ENCODE measurements at places on chromosomes 1 and 21. TPM values are rescaled to one million over a fixed set of nuclear protein-coding genes. Genes with fewer than 3 reads are reported as not detected.

UCHL5 gene
- 34.8 TPM for total RNA-seq

RAB3B gene
- total RNA-seq = 4.1 TPM

HPDL gene
- 3.7 TPM for total RNA-seq

ZYG11B gene
- total RNA-seq = 34.5 TPM

SPRR3 gene
- not detected for total RNA-seq

CD84 gene
- total RNA-seq = under 0.01 TPM

CRP gene
- not detected for total RNA-seq

UBE2J2 gene
- 26.5 TPM for total RNA-seq

FAM151A gene
- total RNA-seq = not detected

CHRM3 gene
- not detected for total RNA-seq

PLPP3 gene
- 251 TPM for total RNA-seq

ADAMTS4 gene
- 1.8 TPM for total RNA-seq

NUP210L gene
- total RNA-seq = under 0.01 TPM

SMYD3 gene
- total RNA-seq = 19.2 TPM

A3GALT2 gene
- total RNA-seq = not detected

VHLL gene
- 0.39 TPM for total RNA-seq

SIM2 gene
- not detected for total RNA-seq

HCRTR1 gene
- total RNA-seq = not detected

WDR64 gene
- not detected for total RNA-seq

CHD1L gene
- total RNA-seq = 37.8 TPM

FCN3 gene
- not detected for total RNA-seq

CFHR2 gene
- not detected for total RNA-seq

C1orf210 gene
- total RNA-seq = not detected

TLR5 gene
- total RNA-seq = 0.73 TPM

RGS16 gene
- 0.20 TPM for total RNA-seq

CYP4Z1 gene
- total RNA-seq = not detected

HES5 gene
- not detected for total RNA-seq

ACTL8 gene
- 0.37 TPM for total RNA-seq

SH2D5 gene
- total RNA-seq = 3.1 TPM

PADI2 gene
- not detected for total RNA-seq

S100A7A gene
- not detected for total RNA-seq

CD52 gene
- 0.98 TPM for total RNA-seq

HEYL gene
- total RNA-seq = not detected

TMCC2 gene
- total RNA-seq = 1.1 TPM

KIF2C gene
- total RNA-seq = 28.3 TPM

AQP10 gene
- total RNA-seq = not detected

CASP9 gene
- 3.9 TPM for total RNA-seq

KIAA1614 gene
- total RNA-seq = 4.5 TPM

DNAJC28 gene
- total RNA-seq = 0.39 TPM

ATXN7L2 gene
- total RNA-seq = 2.7 TPM

FCRLA gene
- total RNA-seq = 1.8 TPM

CRNN gene
- total RNA-seq = not detected

S100A7 gene
- not detected for total RNA-seq

OLFML2B gene
- total RNA-seq = 39.5 TPM

GBP3 gene
- total RNA-seq = 17.3 TPM

SH3BGR gene
- total RNA-seq = 0.98 TPM

KCNH1 gene
- not detected for total RNA-seq

GUCA2B gene
- total RNA-seq = not detected

RBP7 gene
- total RNA-seq = not detected

KCNJ15 gene
- total RNA-seq = 16.6 TPM

CYYR1 gene
- not detected for total RNA-seq

OR2T29 gene
- total RNA-seq = not detected

CFHR3 gene
- not detected for total RNA-seq

CFAP74 gene
- not detected for total RNA-seq

POMGNT1 gene
- 60.8 TPM for total RNA-seq

CDCA8 gene
- 12.9 TPM for total RNA-seq

CA6 gene
- not detected for total RNA-seq

GPR157 gene
- total RNA-seq = 7.6 TPM

PLA2G2F gene
- not detected for total RNA-seq

Measured in subcutaneous preadipocyte (primary cell).